ENCODE measurements at places on chromosomes 1 and 21.

DNA sequence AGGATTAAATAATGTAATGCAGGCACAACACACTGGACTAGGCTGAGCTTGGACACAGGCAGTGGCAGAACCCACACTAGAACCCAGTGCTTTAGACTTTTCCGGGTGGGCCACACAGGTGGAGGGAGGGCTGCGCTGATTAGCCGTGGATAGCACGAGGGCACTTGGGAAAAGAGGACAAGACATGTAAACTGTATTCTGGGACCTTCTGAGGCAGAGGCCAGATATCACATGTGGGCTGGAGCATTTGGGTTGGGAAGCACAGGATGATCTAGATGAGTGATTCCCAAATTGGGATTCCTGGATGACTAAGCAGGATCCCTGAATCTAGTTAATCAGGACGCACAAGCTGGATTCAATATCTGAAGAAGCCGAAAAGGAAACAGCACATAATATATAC lies 20.3 kb upstream of the A3GALT2 start:
- DNase-seq = no peak

DNA sequence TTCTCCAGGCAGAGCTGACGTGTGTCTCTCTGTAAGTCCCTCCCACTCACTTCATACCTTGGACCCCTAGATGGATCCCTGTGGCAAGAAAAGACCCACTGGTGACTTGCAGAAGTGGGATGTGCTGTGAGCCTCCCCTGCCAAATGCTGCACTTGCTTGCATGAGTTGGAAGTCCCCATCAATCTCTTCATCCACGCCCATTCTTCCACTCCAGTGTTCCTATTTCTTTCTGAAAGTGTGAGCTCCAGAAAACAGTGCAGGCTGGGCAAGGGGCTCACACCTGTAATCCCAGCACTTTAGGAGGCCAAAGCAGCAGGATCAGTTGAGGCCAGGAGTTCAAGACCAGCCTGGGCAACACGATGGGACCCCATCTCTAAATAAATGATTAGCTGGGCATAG lies 254.1 kb upstream of the IRF2BP2 start:
- no peak for DNase-seq

DNA sequence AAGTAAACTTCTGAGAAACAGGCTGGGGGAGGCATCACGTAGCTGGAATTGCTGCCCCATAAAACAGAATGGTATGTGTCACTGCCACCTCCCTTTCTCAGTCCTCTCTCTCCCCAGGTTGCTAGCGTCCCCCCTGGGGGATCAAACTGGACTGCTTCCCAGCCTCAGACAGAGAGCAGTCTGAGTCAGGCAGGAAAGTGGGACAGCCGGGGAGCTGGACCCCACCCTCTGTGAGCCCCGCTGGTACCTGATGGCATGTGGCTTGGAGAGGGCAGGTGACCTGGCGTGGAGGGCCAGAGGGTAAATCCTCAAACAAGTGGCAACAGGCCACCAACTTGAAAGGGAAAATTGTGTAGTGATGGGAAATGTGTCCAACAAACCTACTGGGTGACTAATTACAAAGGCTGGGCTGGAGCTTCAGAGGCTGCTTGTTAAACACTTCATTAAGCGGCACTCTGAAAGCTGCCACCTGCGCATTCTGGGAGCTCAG lies 1.0 kb upstream of the SFN start:
- DNase-seq = no peak

- no peak for DNase-seq
These were observed 56.7 kb downstream of the MRPL39 start for GRCh38 chr21:25550352-25551120.

GRCh38 chr1:65021795-65022194 lies 55.4 kb upstream of the JAK1 start:
- DNase-seq = no peak

- no peak for DNase-seq
These were observed 140.8 kb downstream of the ASTN1 start for GRCh38 chr1:177023726-177024125.

DNA sequence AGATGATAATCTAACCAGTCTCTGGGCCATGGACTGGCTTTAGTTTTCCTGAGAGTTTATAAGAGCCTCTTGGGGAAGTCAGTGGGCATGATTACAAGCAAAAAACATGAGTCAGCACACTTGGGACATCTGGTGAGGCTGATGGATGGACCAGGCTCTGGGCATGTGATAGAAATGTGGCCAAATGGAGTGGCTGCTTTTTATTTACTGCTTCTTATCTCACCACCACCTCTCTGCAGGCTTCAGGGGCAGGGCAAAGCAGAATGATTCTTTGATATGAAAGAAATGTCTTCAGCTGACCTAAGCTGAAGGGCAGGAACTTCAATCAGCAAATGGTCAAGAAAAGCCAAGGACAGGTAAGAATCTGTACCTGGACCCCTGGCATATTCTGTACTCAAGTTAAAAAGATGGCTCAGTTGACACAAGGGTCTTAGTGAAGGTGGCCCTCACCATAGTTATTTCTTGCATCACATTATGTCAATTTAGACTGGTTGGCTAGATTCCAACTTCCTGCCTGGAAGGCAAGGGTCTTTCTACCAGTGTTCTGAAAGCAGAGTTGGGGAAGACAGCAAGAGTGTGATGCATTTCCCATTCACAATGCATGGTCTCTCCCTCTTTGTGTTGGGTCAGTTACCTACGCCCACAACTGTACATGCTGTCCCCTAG lies 162.8 kb downstream of the FASLG start:
- DNase-seq = no peak

- DNase-seq = no peak
These were observed 207.5 kb downstream of the SETD4 start for GRCh38 chr21:35852820-35853219.

GRCh38 chr1:66919828-66920227 lies 4.8 kb downstream of the DNAI4 start:
- DNase-seq = no peak

DNA sequence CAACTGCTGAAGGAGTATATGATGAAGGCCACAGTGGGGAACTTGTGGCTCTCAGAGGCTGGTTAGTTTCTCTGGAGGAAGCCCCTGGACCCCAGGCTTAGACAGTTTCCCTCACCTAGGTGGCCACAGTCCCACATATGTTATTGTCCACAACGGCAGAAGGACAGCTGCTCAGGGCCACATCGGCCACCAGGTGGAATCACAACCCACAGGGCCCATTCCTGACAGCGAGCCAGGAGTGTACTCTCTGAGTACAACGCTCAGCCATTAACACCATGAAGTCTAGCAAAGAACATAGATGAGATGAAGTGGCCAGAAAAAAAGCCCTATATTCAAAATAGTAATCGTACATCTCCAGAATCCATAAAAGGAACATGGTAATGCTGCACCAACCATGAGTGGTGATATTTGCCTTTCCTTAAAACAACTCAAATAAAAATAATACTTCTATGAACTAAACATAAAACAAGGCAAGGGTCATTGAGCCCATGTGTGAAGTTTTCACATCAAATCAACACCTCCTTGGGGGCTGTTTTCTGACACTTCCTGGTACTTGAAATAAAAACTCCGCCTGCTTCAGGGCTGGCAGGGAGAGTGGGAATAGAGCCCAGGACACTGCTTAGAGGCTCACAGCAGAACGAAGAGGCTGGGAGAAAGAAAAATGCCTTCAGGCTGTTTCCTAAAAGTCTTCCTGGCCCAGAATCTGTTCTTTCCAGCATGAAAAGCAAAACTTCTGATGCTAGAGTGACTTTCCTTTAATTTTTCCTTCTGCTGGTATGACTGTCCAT lies 383.3 kb downstream of the HHAT start:
- DNase-seq = no peak

- DNase-seq = peak; percentile 75
These were observed 2.0 kb downstream of the KCNA3 start for GRCh38 chr1:110672753-110673108.

- DNase-seq = no peak
These were observed 8.4 kb upstream of the COL18A1 start for GRCh38 chr21:45396620-45396995.

GRCh38 chr1:37793773-37794371 lies at the start of gene MANEAL:
Gene MANEAL (plus strand): TSS chr1:37793847. CDS start chr1:37794183, 336 bp downstream.
- DNase-seq = no peak

GRCh38 chr1:64956733-64957441 lies 9.5 kb downstream of the JAK1 start:
- peak; percentile 48 for DNase-seq

GRCh38 chr1:21381354-21381753 lies 58.6 kb upstream of the NBPF3 start:
- no peak for DNase-seq

DNA sequence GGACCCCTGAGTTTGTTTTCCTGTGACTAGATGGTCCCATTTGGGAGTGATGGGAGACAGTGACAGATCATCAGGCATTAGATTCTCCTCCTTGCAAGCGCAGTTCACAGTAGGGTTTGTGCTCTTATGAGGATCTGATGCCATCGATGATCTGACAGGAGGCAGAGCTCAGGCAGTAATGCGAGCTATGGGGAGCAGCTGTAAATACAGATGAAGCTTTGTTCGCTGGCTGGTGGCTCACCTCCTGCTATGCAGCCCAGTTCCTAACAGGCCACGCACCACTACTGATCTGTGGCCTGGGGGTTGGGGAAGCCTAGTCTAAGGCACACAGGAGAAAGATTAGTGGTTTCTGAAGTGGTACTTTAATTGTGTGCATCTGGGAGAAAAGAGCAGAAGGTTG lies 7.1 kb upstream of the PLPP3 start:
- no peak for DNase-seq

GRCh38 chr1:15000030-15000429 lies 153.5 kb upstream of the TMEM51 start:
- DNase-seq = no peak

- DNase-seq = no peak
These were observed 87.4 kb upstream of the TTC39A start for GRCh38 chr1:51417496-51418383.

DNA sequence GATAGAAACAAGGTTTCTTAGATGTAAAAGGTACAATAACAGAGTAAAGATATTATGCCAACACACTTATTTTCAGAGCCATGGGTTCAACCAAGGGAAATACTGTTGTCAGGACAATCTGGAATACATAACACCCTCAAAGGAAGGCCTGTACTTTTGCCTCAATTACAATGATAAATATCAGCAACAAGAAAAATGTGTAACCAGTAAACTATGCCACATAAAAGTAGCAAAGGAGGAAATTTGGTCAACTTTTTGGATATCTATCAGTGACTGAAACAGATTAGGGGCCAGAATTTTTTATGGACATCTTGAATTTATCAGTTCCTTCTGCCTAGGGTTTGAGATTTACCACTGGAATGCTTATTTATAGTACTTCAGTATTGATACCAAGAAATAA lies 24.6 kb upstream of the RAP1GAP start:
- DNase-seq = no peak

DNA sequence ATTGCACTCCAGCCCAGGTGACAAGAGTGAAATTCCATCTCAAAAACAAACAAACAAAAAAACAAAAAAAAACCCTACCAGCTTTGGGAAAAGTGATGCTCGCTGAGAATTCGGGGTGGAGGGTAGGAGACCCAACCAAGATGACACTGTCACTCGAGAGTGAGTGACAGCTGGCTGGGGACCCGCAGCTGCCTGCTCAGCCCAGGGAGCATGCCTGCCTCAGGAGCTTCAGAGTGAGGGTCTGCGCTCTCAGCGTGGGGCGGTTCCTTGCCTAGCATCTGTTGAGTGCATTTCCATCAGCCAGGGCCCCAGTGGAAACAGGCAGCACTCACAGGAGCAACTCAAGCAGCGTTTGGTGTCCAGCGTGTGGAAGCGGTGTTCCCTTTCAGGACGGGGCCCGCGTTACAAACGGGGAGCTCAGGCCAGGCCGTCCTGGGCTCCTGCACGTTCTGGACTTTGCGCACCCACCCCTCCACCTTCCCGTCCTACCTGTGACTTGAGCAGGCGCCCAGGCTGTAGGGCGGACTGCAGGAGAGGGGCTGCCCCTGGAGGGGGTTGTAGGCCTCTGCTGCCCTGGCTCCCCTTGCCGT lies 5.9 kb downstream of the CSTB start:
- DNase-seq = no peak

DNA sequence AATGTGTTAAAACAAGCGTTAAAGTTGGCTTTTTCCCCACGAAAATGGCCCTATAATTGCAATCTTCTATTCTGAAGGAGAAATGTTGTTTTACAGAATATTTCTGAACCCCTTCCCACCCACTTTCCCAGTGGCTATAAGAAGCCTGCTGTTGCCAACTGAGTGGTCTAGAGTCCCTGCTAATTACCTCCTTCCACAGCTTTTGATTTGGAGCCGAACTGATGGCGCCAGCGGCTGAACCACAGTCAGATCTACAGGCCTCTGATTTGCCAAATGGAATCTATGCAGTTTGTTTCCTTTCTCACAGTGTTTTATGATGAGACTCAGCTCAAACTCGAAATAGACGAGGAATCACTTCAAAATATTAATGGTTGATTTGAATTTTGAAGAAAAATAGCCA lies 76.0 kb upstream of the C1orf105 start:
- no peak for DNase-seq

- peak; percentile 49 for DNase-seq
These were observed 643.0 kb downstream of the KIF26B start for GRCh38 chr1:245797592-245798348.

DNA sequence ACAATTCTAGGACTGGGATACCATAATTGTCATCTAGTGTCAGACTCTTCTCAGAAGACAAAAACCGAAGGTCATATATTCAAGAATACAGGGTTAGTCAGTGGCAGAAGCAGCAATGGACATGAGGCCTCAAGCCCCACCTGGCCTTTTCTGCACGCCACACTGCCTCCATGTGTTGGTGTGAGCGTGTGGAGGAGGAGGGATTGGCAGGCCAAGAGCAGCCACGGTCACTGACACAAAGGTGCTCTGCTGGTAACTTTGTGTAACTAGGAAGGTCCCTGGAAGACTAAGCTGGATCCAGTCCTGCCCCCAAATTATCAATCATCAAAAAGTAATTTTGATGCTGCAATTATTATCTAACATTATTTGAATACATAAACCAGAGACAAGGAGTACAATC lies 34.9 kb downstream of the HSF2BP start:
- DNase-seq = no peak

DNA sequence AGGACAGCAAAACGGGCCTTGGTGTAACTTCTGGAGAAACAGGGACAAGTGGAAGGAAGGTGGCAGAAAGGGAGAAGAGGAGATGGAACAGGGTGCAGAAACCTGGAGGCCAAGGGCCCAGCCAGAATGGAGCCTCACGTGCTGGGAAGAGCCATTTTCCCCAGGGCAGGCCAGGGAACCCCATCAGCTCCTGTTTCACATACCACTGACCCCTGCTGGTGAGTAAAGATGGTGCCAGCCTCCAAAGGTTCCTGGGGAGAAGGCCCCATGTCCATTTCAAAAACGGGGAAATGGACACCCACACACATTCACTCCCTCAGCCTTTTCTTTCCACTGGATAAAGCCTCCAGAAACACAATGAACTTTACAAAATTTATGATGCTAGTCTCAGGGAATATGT lies 57.6 kb upstream of the JUN start:
- no peak for DNase-seq

- no peak for DNase-seq
These were observed 35.5 kb downstream of the CACHD1 start for GRCh38 chr1:64505232-64505943.
